ENCODE measurements at places on chromosomes 4 and X. TPM values are rescaled to one million over a fixed set of nuclear protein-coding genes. Genes with fewer than 3 reads are reported as not detected.
A peak's percentile ranks its signal among the peaks of the same experiment; 100 is the strongest.

- DNase-seq, result peak; percentile 94
- H3K4me1 ChIP-seq, result peaks cover 2% of the 10 kb centered on the region
- H3K4me3 ChIP-seq, result peak within 1 kb of the TSS; percentile 77
- H3K27ac ChIP-seq, result no peak within 1 kb of the TSS
- no peaks in the 10 kb centered on the region for H3K27me3 ChIP-seq
Observed at GRCh38 chrX:119565107-119565663, at the start of gene STEEP1. TSS of gene STEEP1 (minus strand) at chrX:119565409. CDS start at chrX:119565355, 54 bp downstream.

- no peaks in the 10 kb centered on the region for H3K4me1 ChIP-seq
- no peak for DNase-seq
- H3K4me3 ChIP-seq, result no peak overlapping the region
Observed at GRCh38 chr4:6501171-6501570, 28.8 kb upstream of the PPP2R2C start.

The PLAC8 gene
- not detected for total RNA-seq

The CCDC120 gene
- not detected for total RNA-seq

The POLR2B gene
- 125 TPM for total RNA-seq
